ENCODE measurements at places on chromosomes 3 and 15. TPM values are rescaled to one million over a fixed set of nuclear protein-coding genes. Genes with fewer than 3 reads are reported as not detected.

Gene LAMB2
- polyA plus RNA-seq = 0.57 TPM

Gene TTLL3
- polyA plus RNA-seq = 3.8 TPM

Gene CADPS
- polyA plus RNA-seq = not detected

Gene LRRN1
- polyA plus RNA-seq = not detected

Gene CACNA1D
- polyA plus RNA-seq = 0.03 TPM

Gene ZNF620
- 3.8 TPM for polyA plus RNA-seq

Gene C3orf49
- polyA plus RNA-seq = not detected

Gene TFDP2
- 12.3 TPM for polyA plus RNA-seq

Gene CFAP91
- polyA plus RNA-seq = not detected

Gene CSTA
- not detected for polyA plus RNA-seq

Gene PPM1L
- 0.28 TPM for polyA plus RNA-seq

Gene THBS1
- polyA plus RNA-seq = not detected

Gene TNFAIP8L3
- polyA plus RNA-seq = not detected

Gene ZDHHC3
- polyA plus RNA-seq = 39.9 TPM

Gene GMNC
- polyA plus RNA-seq = not detected

Gene HESX1
- not detected for polyA plus RNA-seq

Gene MKRN2OS
- 0.21 TPM for polyA plus RNA-seq

Gene CD86
- 0.49 TPM for polyA plus RNA-seq

Gene SAMD7
- polyA plus RNA-seq = not detected

Gene DLL4
- polyA plus RNA-seq = not detected

Gene ACY1
- 11.8 TPM for polyA plus RNA-seq

Gene LIPH
- not detected for polyA plus RNA-seq

Gene LRRC31
- not detected for polyA plus RNA-seq

Gene BFSP2
- polyA plus RNA-seq = 19.3 TPM

Gene NANOGP8
- not detected for polyA plus RNA-seq

Gene BTLA
- 5.7 TPM for polyA plus RNA-seq

Gene CKMT1B
- not detected for polyA plus RNA-seq

Gene STARD5
- polyA plus RNA-seq = 4.2 TPM

Gene VIPR1
- 5.0 TPM for polyA plus RNA-seq

Gene GSK3B
- 14.0 TPM for polyA plus RNA-seq

Gene CD200R1
- polyA plus RNA-seq = 4.1 TPM

Gene ADGRG7
- polyA plus RNA-seq = not detected

Gene SPSB4
- not detected for polyA plus RNA-seq

Gene SGO1
- polyA plus RNA-seq = 0.56 TPM

Gene ACAP2
- 36.9 TPM for polyA plus RNA-seq

Gene THRB
- polyA plus RNA-seq = not detected

Gene GHSR
- polyA plus RNA-seq = not detected

Gene TFG
- 46.9 TPM for polyA plus RNA-seq

Gene CYP8B1
- polyA plus RNA-seq = not detected

Gene WDR49
- polyA plus RNA-seq = not detected

Gene PP2D1
- 1.2 TPM for polyA plus RNA-seq

Gene PLEKHO2
- polyA plus RNA-seq = 33.4 TPM

Gene RASGRP1
- polyA plus RNA-seq = 108 TPM

All from CD4-positive, CD25-positive, alpha-beta regulatory T cell (primary cell).